CD14-positive monocyte (primary cell): ENCODE measurements at places on chromosomes 7 and 10. TPM values are rescaled to one million over a fixed set of nuclear protein-coding genes. Genes with fewer than 3 reads are reported as not detected.

The TRIM73 gene
- not detected for polyA plus RNA-seq

The ADAMTS14 gene
- polyA plus RNA-seq: not detected

The ZNF503 gene
- polyA plus RNA-seq: 1.3 TPM

The AKAP9 gene
- 7.3 TPM for polyA plus RNA-seq

The TMEM139 gene
- not detected for polyA plus RNA-seq

The LRRC18 gene
- not detected in 2 replicates for polyA plus RNA-seq

The ZNF398 gene
- polyA plus RNA-seq: 3.7 TPM

- no peaks in the 10 kb centered on the region for H3K27me3 ChIP-seq
- no peak overlapping the region for H3K4me3 ChIP-seq
- peak overlapping the region; percentile 96 for H3K27ac ChIP-seq
- H3K36me3 ChIP-seq: no peaks in the 10 kb centered on the region
- peak; percentile 95 for DNase-seq
Observed at GRCh38 chr10:124145109-124145870, 51.9 kb upstream of the CHST15 start.

- peak overlapping the region; percentile 43 for H3K27ac ChIP-seq
- no peaks in the 10 kb centered on the region for H3K27me3 ChIP-seq
- peaks cover 7% of the 10 kb centered on the region for H3K4me1 ChIP-seq
Observed at GRCh38 chr10:15841696-15842095, 18.6 kb downstream of the MINDY3 start.

DNA sequence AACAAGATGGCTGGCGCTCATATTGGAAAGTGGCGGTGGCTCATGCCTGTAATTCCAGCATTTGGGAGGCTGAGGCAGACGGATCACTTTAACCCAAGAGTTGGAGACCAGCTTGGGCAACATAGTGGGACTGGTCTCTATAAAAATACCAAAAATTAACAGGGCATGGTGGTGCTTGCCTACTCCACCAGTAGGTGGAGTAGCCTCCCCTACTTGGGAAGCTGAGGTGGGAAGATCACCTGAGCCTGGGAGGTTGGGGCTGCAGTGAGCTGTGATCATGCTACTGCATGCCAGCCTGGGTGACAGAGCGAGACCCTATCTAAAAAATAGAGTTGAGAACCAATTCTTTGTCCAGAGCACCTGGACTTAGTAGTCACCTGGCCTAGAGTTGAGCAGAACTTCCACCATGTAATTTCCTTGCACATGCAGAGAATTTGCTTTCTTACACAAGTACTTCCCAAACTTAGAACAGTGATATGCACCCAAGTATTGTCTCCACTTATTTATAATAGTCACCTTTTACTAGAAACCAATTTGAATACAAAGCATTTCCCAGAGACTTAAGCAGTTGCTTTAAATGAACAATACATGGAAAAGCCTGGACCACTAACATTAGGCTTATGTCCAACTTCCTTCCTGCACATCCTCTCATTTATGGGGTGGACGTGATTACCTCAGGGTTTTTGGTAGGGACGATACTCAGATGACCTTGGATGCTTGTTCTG, 15.9 kb downstream of the LAMB4 start:
- DNase-seq: no peak
- H3K27me3 ChIP-seq: no peaks in the 10 kb centered on the region
- no peaks in the 10 kb centered on the region for H3K4me1 ChIP-seq
- no peak overlapping the region for H3K27ac ChIP-seq

DNA sequence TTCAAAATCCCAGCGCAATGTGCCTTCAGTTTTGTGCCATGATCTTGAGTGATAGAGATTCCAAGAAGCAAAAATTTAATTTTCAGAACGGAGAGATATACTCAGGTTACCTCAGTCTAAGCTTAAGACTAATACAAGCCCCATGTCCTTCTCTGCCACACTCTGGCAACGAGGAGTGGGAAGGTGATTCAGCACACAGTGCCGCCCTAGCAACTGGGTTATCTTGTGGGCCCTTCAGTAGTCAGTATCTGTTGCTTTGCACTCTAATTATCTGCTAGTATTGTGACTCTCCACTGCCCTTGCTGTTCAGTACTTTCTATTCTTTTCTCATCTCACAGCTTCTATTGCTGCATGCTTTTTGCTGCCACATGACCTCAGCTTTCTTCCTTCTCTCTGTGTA, 39.2 kb upstream of the MKLN1 start:
- H3K4me3 ChIP-seq: no peak overlapping the region
- H3K27ac ChIP-seq: no peak overlapping the region
- H3K4me1 ChIP-seq: no peaks in the 10 kb centered on the region
- no peaks in the 10 kb centered on the region for H3K36me3 ChIP-seq

- peaks cover 16% of the 10 kb centered on the region for H3K4me1 ChIP-seq
- H3K4me3 ChIP-seq: no peak overlapping the region
- no peaks in the 10 kb centered on the region for H3K27me3 ChIP-seq
Observed at GRCh38 chr10:71649631-71650030, 69.9 kb downstream of the C10orf105 start.

GRCh38 chr10:44660271-44660670, 250.9 kb upstream of the TMEM72 start:
- H3K4me1 ChIP-seq: no peaks in the 10 kb centered on the region
- H3K36me3 ChIP-seq: no peaks in the 10 kb centered on the region

GRCh38 chr7:2299870-2300512, 14.2 kb downstream of the SNX8 start:
- no peak for DNase-seq
- H3K36me3 ChIP-seq: no peaks in the 10 kb centered on the region
- H3K27me3 ChIP-seq: no peaks in the 10 kb centered on the region
- H3K4me3 ChIP-seq: no peak overlapping the region

DNA sequence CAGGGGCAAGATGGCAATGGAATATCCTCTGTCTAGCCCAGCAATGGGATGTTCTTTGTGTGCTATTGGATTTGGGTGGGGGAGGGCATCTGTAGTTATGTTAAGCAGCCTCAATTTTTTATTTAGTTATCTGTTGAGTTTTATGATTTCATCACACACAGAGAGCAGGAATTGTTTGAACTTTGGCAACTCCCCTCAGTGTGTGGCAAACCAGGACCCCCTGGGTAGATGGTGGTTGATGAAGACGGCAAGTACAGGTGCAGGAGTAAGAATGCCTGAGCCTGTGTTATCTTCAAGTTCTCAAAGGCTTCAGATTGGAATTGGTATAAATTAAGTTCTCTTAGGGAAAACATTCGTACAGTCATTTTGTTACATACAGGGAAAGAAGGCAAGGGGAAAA, 142.4 kb upstream of the SAMD8 start:
- no peaks in the 10 kb centered on the region for H3K27me3 ChIP-seq
- H3K27ac ChIP-seq: no peak overlapping the region
- peaks cover 9% of the 10 kb centered on the region for H3K4me1 ChIP-seq
- DNase-seq: no peak
- H3K4me3 ChIP-seq: no peak overlapping the region
- peaks cover 15% of the 10 kb centered on the region for H3K36me3 ChIP-seq

GRCh38 chr7:114590298-114590697, 175.7 kb downstream of the FOXP2 start:
- H3K4me1 ChIP-seq: no peaks in the 10 kb centered on the region
- H3K4me3 ChIP-seq: no peak overlapping the region
- no peaks in the 10 kb centered on the region for H3K27me3 ChIP-seq
- H3K36me3 ChIP-seq: no peaks in the 10 kb centered on the region
- no peak for DNase-seq
- no peak overlapping the region for H3K27ac ChIP-seq

DNA sequence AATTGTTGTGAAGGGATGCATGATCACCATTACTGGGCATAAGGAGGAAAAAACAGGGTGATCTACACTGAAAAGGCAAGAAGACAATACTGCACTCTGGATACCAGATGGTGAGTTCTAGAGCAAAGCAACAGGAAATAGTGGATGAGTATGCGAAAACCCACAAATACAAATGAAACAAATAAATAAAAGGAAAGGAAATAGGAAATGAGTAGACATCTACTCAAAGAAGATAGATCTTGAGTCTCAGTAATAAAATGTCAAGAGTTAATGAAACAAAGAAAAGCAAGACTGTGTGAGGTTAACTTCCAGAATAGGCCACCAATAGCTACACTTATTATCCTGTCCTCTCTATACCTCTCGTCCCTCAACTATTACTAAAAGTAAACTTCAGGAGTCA, 11.7 kb downstream of the ORC5 start:
- no peak overlapping the region for H3K4me3 ChIP-seq
- H3K4me1 ChIP-seq: no peaks in the 10 kb centered on the region
- H3K36me3 ChIP-seq: peaks cover 92% of the 10 kb centered on the region
- no peak for DNase-seq
- H3K27me3 ChIP-seq: no peaks in the 10 kb centered on the region

GRCh38 chr10:30804478-30805055, 175.0 kb upstream of the LYZL2 start:
- no peak overlapping the region for H3K4me3 ChIP-seq
- H3K36me3 ChIP-seq: no peaks in the 10 kb centered on the region
- H3K27me3 ChIP-seq: no peaks in the 10 kb centered on the region

GRCh38 chr7:80093349-80093748, 41.3 kb upstream of the GNAI1 start:
- H3K4me3 ChIP-seq: no peak overlapping the region
- H3K27ac ChIP-seq: no peak overlapping the region
- no peak for DNase-seq
- no peaks in the 10 kb centered on the region for H3K36me3 ChIP-seq

DNA sequence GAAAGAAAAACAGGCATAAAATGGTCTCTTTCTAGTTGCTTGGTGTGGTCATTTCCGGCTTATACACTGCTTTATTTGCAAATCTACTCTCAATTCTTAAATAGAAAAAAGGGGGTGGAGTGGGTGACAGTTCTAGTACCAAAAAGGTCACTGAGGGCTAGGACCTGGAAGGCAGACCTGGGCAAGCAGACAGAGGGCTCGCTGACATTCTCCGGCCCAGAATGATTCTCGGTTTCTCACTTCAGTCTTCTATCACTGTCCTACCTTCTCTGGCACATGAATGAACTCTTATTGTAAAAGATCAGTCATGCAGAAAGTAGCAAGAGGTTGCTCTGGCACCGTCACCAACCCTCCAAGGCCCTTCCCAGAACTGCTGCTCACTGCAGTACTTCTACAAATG, 54.0 kb downstream of the MALSU1 start:
- H3K27me3 ChIP-seq: no peaks in the 10 kb centered on the region
- no peak for DNase-seq
- no peak overlapping the region for H3K4me3 ChIP-seq

DNA sequence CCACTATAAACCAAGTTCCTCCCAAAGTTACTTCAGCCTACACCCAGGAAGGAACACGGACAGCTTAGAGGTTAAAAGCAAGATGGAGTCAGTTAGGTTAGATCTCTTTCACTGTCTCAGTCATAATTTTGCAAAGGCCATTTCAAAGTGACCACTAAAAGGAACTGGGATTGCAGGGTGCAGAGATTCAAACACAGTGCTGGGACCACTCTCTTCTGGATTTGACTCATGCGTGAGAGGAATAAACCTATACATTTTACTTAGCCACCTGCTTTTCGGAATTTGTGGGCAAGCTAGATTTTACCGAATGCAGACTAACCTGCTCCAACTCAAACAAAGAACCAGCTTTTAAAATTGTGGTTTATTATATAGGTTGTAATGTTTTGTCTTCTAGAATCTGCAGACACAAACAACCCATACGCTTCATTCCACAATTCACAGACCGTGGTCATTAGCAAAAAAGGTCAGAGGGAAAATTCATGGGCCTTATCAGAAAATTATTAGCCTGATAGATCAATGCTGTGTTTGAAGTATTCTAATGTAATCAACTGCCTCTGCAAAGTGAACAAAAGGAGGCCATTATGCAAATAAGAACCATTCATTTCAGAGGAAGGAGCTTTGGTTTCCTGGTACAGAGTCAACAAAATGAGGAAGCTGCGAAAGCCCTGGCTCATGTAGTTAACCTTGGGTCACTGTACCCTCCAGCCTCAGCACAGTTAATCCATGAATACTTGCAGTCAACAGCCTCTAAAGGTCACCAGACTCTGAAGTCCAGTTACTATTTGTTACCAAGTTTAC, 342.7 kb upstream of the KLF6 start:
- peak overlapping the region; percentile 35 for H3K27ac ChIP-seq
- no peaks in the 10 kb centered on the region for H3K27me3 ChIP-seq
- no peaks in the 10 kb centered on the region for H3K36me3 ChIP-seq
- DNase-seq: peak; percentile 79
- peaks cover 55% of the 10 kb centered on the region for H3K4me1 ChIP-seq
- peak overlapping the region; percentile 23 for H3K4me3 ChIP-seq

- peaks cover 3% of the 10 kb centered on the region for H3K27me3 ChIP-seq
- no peak for DNase-seq
- H3K36me3 ChIP-seq: no peaks in the 10 kb centered on the region
Observed at GRCh38 chr7:130278860-130279259, 12.2 kb downstream of the CPA2 start.

DNA sequence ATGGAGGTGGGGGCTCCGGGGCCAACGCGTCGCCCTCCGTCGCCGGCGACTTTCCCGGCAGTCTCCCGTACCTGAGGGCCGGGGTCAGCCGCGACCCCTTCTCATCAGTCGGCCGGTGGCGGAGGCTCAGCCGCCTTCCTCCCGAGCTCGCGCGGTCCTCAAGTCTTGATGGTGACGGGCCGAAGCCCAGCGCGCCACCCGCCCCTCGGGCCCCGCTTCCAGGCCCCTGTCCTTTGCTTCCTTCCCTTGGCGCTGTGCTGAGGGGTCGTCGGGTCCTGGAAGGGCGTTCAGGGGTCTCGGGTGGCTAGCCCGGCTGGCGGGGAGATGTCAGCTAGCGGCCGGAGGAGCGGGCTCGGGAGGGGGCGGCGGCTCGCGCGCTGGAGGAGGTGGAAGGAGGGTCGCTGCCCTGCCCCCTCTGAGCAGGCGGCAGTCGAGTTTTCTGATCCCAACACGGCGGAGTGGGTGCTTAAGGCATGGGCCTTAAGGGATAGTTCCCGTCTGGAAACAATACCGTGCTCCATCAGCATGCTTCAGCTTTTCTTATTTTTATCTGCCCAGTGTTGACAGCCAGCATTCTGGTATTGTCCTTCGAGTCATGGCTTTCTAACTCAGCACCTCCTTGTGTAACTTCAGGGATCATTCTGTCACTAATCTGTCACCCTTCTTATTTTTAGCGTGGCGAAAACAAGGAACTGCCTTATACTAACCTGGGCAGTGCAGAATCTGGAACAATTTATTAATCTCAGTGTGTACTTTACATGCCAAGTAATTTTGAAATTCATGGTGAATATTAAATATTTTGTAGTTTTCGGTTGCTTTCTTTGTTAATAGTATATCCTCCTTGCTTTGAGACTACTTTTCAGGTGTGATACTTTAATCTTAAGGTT, 748 bp downstream of the PHTF2 start:
- H3K27ac ChIP-seq: peak overlapping the region; percentile 88
- peak overlapping the region; percentile 97 for H3K4me3 ChIP-seq
- peaks cover 53% of the 10 kb centered on the region for H3K4me1 ChIP-seq
- peak; percentile 71 for DNase-seq
- H3K36me3 ChIP-seq: no peaks in the 10 kb centered on the region
- H3K27me3 ChIP-seq: no peaks in the 10 kb centered on the region
